ENCODE measurements at places on chromosomes 11 and 22. TPM values are rescaled to one million over a fixed set of nuclear protein-coding genes. Genes with fewer than 3 reads are reported as not detected.

DNA sequence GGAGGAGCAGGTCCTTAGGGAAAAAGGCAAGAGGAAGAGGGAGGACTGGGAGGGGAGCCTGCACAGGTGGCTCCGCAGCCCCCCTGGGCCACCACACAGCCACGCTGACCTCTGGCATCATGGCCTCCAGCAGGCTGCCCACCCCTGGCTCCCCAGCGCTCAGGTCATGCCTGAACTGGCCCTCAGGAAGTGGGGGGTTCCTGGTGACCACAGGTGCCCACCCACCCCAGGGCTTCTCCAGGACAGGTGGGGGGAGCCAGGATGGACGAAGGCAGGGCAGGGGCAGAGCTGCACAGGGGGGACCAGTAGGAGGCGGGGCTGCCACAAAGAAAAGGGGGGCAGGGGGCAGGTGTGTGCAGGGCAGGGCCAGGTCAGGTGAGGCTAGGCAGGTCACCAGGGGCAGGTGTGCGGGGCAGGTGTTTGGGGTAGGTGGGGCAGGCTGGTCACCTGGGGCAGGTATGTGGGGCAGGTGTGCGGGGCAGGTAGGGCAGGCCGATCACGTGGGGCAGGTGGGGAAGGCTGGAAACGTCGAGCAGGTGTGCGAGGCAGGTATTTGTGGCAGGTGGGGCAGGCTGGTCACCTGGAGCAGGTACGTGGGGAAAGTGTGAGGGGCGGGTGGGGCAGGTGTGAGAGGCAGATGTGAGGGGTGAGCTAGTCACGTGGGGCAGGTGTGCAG is 997 bp downstream of the DEAF1 start:
- no peak for DNase-seq

GRCh38 chr11:1157645-1158591 is at the start of gene MUC5AC:
Gene MUC5AC, plus strand, starts transcription at chr11:1157953. Its CDS starts 47 bp downstream, at chr11:1158000.
- peak; percentile 71 for DNase-seq

- DNase-seq: no peak
Measured at GRCh38 chr11:65380460-65381119, 1.9 kb downstream of the SLC25A45 start.

DNA sequence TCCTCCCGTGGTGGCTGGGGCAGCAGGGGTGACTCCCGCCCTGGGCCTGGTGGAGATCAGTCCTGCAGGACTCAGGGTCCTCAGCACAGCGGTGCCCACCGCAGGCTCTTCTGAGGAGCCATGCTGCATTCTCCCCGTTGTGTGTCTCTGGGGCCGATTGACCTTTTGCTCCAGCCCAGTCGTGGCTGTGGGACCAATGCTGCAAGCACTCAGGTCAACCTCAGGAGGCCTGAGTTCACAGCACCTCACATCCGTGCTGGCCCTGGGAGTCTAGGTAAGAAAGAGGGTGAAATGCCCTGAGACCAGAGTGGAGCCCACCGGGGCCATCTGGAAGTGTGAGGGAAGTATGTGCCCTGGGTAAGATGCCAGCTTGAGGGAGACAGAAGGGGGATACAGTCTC is 316.1 kb upstream of the B3GAT1 start:
- no peak for DNase-seq

GRCh38 chr22:19730655-19731360 is 7.5 kb downstream of the GP1BB start:
- peak; percentile 90 for DNase-seq

GRCh38 chr11:66894141-66894540 is 37.3 kb downstream of the LRFN4 start:
- no peak for DNase-seq

DNA sequence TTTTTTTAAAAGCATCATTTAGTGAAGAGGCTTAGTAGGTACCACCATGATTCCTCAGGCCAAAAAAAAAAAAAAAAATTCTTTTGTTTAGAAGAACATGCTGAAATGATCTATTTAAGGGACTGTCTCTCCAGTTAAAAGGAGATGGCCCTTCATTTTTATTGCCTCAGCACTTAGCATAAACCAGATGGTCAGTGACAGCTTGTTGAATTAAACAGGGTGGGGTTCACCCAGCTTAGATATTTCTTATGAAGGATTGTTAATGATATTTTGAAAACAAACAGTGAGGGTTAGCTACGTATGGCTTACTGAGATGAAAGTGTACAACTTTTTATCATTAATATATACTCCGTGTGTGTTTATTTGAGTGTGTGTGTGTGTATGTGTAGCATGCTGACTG is 203.7 kb downstream of the FAM181B start:
- no peak for DNase-seq

GRCh38 chr11:66879583-66879982 is 22.7 kb downstream of the LRFN4 start:
- DNase-seq: no peak

DNA sequence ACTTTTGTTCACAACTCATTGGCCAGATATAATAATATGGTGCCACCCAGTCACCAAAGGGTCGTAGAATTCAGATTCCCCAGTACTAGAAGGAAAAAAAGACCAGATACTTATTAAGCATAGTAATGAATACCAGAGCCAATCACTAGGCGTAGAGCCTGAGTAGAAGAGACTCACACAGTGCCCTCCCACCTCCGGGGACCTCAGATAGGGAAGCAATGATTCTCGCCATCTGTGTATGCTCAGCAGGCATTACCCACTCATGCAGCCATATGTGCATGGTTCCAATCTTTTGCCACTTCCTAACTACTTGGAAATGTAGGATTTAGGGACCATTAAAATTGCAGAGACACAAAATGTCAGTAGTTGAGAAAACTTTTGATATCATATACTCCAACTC is 85.3 kb downstream of the C11orf87 start:
- DNase-seq: no peak

- DNase-seq: no peak
Measured at GRCh38 chr22:43308836-43309235, 34.3 kb downstream of the SCUBE1 start.

DNA sequence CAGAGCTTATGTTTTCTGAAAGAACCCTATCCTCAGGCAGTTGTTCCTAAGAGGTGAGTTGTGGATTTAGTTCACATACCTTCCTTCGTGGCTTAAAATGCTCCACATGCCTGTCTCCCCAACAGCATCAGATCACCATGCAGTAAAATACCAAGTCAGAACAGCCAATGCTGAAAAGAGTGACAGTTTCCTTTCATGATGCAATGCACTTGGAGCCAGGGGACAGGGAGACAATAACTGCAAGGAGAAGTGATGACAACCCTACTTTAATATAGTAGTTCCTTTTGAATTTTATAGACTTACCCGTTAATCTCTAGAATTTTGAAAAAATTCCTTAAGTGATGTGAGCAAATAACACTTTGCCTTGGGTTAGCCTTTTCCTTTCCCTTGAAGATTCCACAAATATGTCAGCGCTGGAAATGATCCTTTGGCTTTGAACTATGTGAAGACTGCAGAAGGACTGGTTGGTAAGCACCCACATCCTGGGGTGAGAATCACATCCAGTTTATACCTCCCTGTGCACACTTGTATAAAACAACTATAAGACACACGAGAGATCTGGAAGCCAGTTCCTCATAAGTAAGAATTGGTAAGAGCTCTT is 71.2 kb downstream of the PIWIL4 start:
- no peak for DNase-seq

GRCh38 chr22:25399649-25400151 is 164.8 kb upstream of the GRK3 start:
- no peak for DNase-seq

DNA sequence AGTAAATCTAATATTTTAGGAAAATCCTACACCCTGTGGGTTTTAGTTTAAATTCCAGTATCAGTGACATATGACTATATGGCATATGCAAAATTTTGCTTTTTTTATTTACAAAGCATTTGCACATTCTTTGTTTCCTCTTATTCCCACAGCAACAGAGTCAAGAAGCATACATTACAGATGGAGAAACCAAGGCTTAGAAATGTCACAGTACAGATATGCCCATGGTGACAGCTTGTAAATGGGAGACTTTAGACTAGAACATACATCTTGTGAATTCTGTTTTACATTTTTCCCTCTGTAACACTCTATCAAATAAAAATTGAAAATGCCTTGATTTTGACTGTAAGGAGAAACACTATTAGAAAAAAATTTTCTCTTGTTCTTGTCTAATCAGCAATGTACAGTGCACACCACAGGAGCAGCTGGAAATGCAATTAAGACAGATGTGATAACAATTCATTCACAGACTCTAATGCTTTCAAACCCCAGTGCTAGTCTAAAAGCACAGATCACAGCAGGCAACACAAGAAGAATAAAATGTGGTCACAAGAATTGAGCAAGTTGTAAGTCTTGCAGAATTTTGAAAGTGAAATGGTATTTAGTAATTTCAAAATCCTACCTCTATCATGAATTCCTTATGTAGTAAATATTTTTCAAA is 375.9 kb downstream of the LUZP2 start:
- no peak for DNase-seq

- no peak for DNase-seq
Measured at GRCh38 chr11:36402568-36403170, 106.6 kb downstream of the PRR5L start.

DNA sequence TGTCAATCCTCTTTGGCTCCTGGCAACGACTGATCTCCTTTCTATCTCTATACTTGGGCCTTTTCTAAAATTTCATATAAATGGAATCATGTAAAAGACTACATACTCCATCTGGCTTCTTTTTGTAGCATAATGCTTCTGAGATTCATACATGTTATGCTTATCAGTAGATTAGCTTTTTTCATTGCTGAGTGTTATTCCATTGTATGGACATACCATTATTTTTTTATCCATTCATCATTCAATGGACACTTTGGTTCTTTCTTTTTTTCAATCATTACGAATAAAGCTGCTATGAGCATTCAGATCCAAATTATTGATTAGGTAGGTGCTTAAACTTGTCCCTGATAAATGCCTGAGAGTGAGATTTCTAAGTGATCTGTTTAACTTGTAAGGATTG is 11.7 kb upstream of the ARL14EP start:
- DNase-seq: no peak

DNA sequence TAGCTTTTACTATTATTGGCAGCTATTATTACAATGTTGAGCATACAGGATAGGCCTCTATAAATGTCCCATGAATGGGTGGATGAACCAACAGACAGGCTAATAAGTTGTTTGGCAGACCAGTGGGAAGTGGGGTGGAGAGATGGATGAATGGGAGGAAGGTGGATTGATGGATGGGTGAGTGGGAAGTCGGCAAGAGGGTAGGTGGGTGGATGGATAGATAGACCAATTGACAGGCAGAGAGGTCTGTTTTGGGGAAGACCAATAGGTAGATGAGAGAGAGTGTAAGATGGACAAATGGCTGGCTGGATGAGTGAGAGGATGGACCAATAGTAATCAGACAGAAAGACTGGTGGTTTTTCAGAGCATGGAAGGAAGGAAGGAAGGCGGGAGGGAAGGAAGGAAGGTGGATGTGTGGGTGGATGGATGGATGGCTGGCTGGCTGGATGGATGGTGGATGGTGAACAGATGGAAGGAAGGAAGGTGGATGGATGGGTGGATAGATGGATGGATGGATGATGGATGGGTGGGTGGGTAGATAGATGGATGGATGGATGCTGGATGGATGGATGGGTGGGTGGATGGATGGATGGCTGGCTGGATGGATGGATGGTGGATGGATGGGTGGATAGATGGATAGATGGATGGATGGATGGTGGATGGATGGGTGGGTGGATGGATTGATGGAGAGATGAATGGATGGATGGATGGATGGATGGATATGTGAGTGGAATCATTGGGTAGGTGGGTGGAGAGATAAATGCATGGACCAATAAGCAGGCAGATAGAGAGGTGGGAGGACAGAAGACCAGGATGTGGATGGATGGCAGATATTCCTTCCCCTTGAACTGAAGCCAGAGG is 37.4 kb downstream of the RASD2 start:
- DNase-seq: no peak

- DNase-seq: peak; percentile 63
Measured at GRCh38 chr22:48746789-48747425, 1080.8 kb downstream of the BRD1 start.

DNA sequence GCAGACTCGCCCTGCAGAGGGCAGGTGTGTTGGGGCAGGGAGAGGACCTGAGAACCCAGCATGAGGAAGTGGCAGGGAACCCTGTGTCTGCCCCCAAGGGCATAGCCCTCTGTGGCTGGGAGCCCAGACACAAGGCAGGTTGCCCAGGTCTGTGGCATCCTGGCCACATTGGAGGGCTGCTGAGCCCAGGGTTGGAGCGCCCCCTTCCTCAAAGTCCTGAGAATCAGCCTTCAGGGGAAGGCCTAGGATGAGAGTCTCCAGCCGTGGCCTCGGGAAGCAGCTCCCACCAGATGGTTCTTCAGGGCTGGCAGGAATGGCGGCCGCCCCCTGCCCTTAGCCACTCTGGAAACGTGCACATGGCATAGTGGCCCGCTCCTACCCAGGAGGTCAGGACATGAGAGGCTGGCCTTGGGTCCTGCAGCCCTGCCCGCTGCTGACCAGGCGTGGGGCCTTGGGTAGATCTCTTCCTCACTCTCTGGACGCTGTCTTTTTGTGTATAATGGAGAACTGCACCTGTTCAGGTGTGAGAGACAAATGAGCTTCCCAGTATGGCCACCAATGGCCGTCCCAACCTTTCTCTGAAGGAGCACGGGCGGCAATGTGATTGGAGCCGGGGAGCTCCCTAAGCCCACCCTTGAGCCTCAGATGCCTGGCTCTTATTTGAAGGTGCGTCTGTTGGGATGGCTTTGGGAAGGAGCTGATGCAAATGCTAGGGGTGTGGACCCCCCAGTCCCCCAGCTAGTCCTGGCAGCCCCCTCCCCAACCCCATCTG is 4.6 kb upstream of the CDC42BPG start:
- DNase-seq: no peak

DNA sequence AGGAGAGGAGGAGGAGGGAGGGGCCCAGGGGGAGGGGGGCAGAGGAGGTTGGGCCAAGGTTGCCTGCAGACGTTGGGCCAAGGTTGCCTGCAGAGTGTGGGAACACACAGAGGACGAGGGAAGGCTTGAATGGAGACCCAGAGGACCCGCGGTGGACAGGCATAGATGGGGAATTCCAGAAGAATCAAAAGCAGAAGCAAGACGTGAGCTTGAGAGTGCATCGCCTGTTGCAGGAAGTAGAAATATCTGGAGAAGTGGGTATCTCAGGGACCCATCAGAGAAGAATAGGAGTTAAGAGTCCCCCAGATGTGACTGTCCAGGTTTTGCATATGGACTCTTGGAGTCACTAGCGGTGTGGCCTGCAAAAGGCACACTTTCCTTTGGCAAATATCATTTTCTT is 670.2 kb downstream of the TBC1D22A start:
- peak; percentile 15 for DNase-seq

The OR2D2 gene
- total RNA-seq: not detected

The NCAM1 gene
- 472 TPM for total RNA-seq

The ARAP1 gene
- 46.3 TPM for total RNA-seq

The MMP13 gene
- total RNA-seq: not detected

The CSTF3 gene
- 16.0 TPM for total RNA-seq

The CREB3L1 gene
- 8.6 TPM for total RNA-seq

The SCGB1C1 gene
- not detected for total RNA-seq

The SCGB1A1 gene
- total RNA-seq: not detected
